ENCODE measurements at places on chromosomes 2 and 18.

DNA sequence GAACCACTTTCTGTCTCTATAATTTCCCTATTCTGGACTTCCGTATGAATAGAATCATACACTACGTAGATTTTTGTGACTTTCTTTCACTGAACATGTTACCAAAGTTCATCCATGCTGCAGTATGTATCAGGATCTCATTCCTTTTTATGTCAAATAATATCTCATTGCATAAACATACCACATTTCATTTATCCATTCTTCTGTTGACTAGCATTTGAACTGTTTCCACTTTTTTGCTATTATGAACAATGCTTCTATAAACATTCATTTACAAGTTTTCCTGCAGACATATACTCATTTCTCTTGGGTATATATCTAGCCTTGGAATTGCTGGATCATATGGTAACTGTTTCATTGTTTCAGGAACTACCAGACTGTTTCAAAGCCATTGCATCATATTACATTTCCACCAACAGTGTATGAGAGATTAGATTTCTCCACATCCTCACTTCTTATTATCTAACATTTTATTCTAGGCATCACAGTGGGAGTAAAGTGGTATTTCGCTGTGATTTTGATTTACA lies 186.2 kb downstream of the DYM start:
- no peak for DNase-seq

DNA sequence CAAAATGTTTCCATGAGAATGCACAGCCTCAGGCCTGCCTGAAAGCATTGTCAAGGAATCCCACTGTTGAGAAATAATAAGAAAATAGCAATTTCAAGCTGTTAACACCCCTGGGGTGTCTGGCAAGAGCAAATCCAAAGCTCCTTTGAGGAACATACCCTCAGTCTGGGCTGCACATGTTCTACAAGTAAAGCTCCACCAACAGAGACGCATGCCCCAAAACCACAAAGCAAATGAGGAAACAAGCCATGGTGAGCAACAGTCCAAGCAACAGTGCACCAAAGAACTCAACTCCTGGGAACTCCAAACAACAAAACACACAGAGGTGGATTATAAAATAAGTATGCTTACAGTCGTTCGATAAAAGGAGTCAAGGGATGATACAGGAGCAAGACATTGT lies 40.3 kb downstream of the CYP27C1 start:
- DNase-seq = no peak

GRCh38 chr18:57026316-57026715 lies 120.6 kb upstream of the BOD1L2 start:
- no peak for DNase-seq

DNA sequence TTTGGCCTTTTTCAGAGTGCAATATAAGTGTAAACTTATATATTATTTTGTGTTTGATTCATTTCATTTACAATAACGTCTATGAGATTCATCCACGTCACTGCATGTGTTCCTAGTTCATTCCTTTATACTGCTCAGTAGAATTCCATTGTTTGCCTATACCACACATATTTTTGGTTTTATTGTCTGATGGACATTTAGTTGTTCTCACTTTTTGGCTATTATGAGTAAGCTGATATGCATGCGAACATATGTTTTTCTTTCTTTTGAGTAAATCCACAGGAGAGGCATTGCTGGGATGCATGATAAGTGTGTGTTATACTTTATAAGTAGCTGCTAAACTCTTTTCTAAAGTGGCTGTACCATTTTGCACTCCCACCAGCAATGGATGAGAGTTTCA lies 314.8 kb upstream of the HS6ST1 start:
- no peak for DNase-seq

- DNase-seq = no peak
Observed at GRCh38 chr2:186903216-186903615, 54.2 kb upstream of the ZSWIM2 start.

DNA sequence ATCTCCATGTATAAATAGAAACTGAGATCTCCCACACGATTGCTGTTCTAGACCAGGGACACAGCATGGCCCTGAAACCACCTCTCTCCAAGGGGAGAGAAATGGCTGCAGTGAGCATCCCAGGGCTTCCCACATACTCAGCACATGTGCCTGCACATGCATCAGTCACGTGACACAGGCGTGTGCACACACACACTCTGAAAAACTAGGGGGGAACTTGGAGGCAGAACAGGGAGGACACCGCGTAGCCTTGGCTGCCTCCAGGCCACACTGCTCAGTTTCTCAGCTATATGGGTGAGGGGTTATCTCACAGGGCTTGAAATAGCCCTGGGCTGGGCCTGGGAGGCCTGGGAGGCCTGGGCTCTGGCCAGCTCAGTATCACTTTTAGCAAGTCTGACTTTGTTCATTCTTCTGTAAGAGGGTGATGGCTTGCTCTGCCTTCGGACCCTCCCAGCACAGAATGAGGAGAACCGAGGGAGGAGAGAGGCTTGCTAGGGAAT lies 66.9 kb downstream of the EMX1 start:
- no peak for DNase-seq

- no peak for DNase-seq
Observed at GRCh38 chr2:166013878-166014277, 60.3 kb upstream of the TTC21B start.

DNA sequence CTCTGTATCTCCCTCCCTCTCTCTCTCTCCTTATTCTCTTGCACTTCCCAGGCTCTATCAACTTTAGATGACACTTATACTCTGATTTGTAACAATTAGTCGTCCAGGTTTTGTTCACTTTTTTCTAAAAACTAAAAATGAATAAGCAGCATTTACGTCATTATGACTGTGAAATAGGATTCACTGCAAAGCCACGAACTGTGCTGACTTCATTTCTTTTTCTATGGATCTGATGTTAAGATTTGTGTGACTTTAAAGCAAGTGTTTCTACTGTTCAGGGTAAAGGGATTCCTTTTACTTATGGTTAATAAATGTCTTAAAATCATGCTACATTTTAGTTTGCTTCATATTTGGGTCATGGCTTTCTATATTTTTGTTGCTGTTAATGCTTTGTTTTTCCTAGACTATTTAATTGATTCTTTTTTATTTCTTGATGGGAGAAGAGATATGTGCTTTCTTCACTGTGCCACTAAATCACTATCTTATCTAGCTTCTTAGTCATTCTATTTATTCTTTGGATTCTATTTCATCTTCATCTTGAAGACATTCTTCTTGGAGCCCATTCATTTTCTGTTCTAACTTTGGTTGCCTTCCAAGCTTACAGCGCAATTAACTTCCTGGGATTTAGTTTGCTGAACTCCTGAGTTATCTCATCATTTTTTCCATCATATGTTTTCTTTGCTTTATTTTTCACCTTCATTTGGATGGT lies 480.4 kb upstream of the TRIB2 start:
- no peak for DNase-seq

All from activated CD4-positive, alpha-beta T cell treated with anti-CD3 and anti-CD28 coated beads, Interleukin-2, amount 50 U/mL, for 1 hour (primary cell).